ENCODE measurements at places on chromosomes 3 and 15. TPM values are rescaled to one million over a fixed set of nuclear protein-coding genes. Genes with fewer than 3 reads are reported as not detected.

The KIF15 gene
- 73.5 TPM for total RNA-seq

The ANKRD28 gene
- 39.0 TPM for total RNA-seq

The LTK gene
- total RNA-seq = 0.87 TPM

The RYR3 gene
- not detected for total RNA-seq

The ARGFX gene
- total RNA-seq = not detected

The ANKRD63 gene
- total RNA-seq = 0.17 TPM

The LRRC28 gene
- 26.0 TPM for total RNA-seq

The SH2D7 gene
- not detected for total RNA-seq

The AHSG gene
- not detected for total RNA-seq

The CNTN4 gene
- total RNA-seq = not detected

The GOLGA6L10 gene
- 0.54 TPM for total RNA-seq

The GOLGA6L4 gene
- 1.4 TPM for total RNA-seq

- no peak for DNase-seq
Observed at GRCh38 chr3:16055606-16056211, 118.8 kb upstream of the GALNT15 start.

DNA sequence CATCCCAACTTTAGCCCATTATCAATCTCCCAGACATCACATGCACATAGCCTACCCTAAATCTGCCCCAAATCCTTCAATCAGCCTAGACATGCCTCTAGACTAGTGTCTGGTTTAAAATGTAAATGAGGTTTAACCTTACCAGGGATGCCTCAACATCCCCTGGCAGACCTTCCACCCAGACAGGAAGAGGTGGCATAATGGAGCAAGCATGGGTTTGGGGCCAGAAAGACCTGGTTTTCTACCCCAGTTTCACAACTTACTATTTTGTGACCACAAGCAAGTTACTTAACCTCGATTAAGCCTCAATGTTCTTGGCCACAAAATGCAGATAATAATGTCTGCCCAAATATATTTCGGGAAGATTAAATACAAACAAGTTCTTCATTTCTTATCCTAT lies 28.3 kb upstream of the THBS1 start:
- no peak for DNase-seq

GRCh38 chr15:66004618-66005262 lies 135.4 kb downstream of the RAB11A start:
- DNase-seq = peak; percentile 48

DNA sequence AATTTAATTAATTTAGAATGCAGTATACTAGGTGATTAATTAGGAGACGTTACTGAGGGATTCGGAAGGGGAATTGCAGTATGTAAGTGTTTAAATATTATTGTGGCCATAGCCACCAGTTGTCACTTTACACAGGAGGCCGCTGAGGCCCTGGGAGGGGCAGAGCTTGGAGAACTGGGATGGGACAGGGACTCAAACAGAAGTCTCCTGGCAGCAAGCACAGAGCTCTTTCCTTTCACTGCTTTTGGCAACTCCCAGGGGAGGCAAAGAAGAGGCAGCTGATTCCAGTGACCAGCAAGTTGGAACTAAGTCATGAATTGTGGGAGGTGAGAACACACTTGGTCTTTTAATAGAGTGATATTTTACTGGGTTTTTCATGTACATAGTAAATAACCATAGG lies 248.6 kb downstream of the RPLP1 start:
- DNase-seq = no peak

DNA sequence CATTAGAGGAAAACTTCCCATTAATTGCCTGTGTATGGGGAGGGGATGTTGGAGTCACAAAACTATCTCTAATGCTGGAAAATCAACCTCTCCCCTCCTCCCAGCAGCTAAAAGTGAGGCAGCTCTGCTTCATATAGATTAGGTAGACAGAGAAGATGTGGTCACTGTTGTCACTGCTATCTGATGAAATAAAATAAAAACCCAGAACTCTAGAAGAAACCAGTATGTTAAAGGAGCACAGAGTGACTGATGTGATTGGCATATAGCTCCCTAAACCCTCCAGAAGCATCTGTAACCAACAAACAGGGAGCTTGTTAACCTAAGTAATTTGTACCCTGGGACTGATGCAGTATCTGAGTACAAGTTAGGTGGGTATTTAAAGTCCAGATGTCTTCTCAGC lies 211.9 kb upstream of the TRIM42 start:
- DNase-seq = no peak

DNA sequence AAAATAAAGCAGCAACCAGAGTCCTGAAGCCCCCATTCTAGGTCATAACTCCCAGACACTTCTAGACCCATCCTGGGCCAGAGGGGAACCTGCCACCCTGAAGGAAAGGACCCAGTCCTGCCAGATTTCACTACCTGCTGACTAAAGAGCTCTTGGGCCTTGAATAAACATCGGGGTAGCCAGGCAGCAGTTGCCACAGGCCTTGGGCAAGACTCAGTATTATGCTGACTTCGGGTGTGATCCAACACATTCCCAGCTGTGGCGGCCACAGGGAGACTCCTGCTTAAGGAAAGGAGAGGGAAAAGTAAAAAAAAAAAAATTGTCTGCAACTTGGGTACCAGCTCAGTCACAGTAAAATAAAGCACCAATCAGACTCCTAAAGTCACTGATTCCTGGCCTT lies 23.8 kb downstream of the NEDD4 start:
- no peak for DNase-seq

GRCh38 chr3:8764528-8764927 lies 4.9 kb downstream of the OXTR start:
- DNase-seq = no peak

GRCh38 chr15:47764666-47765065 lies 47.4 kb downstream of the SEMA6D start:
- no peak for DNase-seq

DNA sequence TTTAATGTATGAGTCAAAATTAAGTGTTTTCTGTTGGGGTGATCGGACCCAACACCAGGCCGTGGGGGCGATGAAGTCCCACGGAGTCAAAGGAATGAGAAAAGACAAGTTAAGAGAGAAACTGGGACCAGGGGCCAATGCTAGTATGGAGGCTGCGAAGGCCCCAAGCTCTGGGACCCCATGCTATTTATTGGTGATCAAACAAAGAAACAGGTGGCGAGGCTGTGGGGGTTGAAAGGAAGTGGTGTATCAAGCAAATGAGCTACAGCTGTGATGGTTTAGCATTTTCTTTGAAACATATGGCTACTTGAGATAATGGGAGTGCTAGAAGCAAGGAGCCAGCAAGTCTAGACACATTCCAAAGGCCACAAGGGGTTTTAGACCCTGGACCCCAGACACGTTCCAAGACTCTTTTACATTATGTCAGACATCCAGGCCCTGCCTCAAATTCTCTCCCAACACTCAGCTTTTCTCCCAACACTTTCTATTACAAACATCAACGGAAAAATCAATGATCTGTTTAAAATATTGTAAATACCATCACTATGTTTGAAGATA lies 56.0 kb upstream of the SNRPN start:
- no peak for DNase-seq

- no peak for DNase-seq
Observed at GRCh38 chr3:185559706-185560090, 7.3 kb upstream of the LIPH start.

DNA sequence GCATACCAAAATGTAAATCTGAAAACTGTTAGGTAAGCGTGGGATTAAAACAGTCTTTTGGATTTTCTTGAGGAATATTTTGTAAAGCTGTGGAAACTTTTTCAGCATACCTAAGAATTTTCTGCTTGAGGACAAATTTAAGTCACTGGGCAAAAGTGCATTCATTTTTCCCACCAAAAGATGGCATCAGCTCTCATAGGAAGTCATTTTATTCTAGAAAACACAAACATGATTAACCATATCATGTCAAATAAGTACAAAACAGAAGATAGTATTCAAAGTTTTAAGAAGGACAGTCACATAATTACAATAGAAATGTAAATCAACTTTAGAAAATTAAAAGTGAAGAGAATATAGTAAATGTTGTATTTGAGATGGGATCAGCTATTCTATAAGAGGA lies 63.5 kb downstream of the SLC49A4 start:
- no peak for DNase-seq

DNA sequence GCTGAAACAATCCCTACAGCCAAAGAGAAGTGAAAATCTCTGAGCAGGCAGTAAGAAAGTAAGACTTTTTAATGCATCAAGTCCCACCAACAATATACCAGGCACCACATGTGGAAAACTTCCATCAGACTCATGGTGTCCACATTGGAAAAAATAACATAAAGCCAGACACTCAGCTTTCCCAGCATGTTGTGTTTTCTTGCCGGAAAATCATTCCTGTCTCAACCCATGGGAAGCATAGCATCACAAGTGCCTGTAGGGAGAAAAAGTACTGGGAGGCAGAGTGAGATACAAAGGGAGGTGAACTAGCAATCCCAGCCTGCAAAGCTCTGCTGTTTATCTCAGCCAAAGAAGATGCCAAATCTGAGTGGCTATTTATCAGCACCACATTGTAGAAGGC lies 868.9 kb downstream of the SI start:
- DNase-seq = no peak

GRCh38 chr15:67882487-67883233 lies 42.8 kb upstream of the RNU6-1 start:
- peak; percentile 20 for DNase-seq

- DNase-seq = no peak
Observed at GRCh38 chr3:57221883-57222282, 5.6 kb upstream of the APPL1 start.

DNA sequence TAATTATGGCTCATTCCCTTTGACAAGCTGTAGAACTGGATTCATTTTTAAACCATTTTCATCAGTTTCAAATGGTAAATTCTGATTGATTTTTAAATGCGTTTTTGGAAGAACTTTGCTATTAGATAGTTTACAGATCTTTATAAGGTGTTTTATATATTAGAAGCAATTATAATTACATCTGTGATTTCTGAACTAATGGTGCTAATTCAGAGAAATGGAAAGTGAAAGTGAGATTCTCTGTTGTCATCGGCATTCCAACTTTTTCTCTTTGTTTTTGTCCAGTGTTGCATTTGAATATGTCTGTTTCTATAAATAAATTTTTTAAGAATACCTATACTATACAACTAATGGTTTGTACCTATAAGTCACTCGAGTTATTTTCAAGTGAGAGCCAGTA lies 62.7 kb downstream of the PXYLP1 start:
- DNase-seq = no peak

GRCh38 chr3:14130230-14130629 lies 5.4 kb downstream of the TMEM43 start:
- DNase-seq = no peak
